ENCODE measurements at places on chromosomes 16 and 17. TPM values are rescaled to one million over a fixed set of nuclear protein-coding genes. Genes with fewer than 3 reads are reported as not detected.
A peak's percentile ranks its signal among the peaks of the same experiment; 100 is the strongest.

Gene EPOP
- 3.2 TPM for total RNA-seq

GRCh38 chr17:79651761-79652160, 40.9 kb upstream of the RBFOX3 start:
- H3K27ac ChIP-seq = peak overlapping the region; percentile 25
- H3K36me3 ChIP-seq = no peaks in the 10 kb centered on the region
- H3K4me1 ChIP-seq = no peaks in the 10 kb centered on the region
- no peak overlapping the region for H3K4me3 ChIP-seq
- no peak for DNase-seq

Gene CHST4
- total RNA-seq = not detected

Gene OR4D1
- total RNA-seq = not detected

Gene NHLRC4
- 0.95 TPM for total RNA-seq

GRCh38 chr17:45646288-45646988, 137.7 kb upstream of the CRHR1 start:
- no peaks in the 10 kb centered on the region for H3K27me3 ChIP-seq
- H3K4me3 ChIP-seq = no peak overlapping the region
- no peak overlapping the region for H3K27ac ChIP-seq

- no peaks in the 10 kb centered on the region for H3K36me3 ChIP-seq
- H3K4me1 ChIP-seq = no peaks in the 10 kb centered on the region
- DNase-seq = no peak
- no peak overlapping the region for H3K4me3 ChIP-seq
Measured at GRCh38 chr16:88373211-88373610, 9.5 kb upstream of the ZNF469 start.

Measured in esophagus squamous epithelium (tissue), 5 donors.